ENCODE measurements at places on chromosomes 11 and 22. TPM values are rescaled to one million over a fixed set of nuclear protein-coding genes. Genes with fewer than 3 reads are reported as not detected.

HBE1 gene
- total RNA-seq, result not detected

RAB39A gene
- 3.3 TPM for total RNA-seq

SMTNL1 gene
- not detected for total RNA-seq

SAA2 gene
- 236 TPM for total RNA-seq

SCN2B gene
- total RNA-seq, result not detected

FBLN1 gene
- 65.0 TPM for total RNA-seq

All from subcutaneous adipose tissue (tissue), 4 donors.